ENCODE measurements at places on chromosomes 12 and 14.

DNA sequence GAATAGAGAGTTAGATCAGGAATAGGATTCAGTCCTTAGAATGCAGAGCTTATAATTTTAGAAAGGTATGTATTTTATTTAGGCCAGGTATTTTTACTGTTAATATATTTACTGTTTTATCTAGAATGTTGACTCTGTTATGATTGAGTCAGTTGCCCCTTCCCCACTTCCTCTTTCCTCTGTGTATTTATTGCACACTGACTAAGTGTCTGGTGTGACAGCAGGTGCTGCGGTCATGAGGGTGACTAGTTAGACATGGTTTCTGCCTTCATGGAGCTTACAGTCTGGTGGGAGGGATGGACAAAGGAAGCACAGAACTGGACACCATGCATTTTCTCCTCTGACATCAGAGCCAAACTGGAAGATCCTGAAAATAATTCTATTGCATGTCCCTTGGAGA is 159.8 kb downstream of the CACNA1C start:
- no peak for DNase-seq

DNA sequence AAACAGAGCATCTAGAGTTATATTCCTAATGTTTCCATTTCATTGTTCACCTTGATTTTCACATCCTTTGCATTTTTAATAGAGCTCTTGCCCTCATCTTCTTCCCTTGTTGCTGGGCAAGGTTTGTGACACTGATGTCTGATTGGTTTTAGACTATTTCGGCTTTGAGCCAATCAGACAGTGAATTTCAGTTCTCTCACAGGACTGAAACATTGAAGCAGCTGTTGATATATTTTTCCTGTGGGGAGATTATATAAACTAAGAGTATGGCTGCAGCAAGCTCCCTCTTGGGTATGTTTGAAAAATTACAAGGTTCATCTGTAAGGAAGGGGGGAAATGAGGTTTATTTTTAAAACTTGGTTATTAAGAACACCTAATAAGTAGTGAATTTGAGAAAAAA is 51.2 kb downstream of the ATF7IP start:
- DNase-seq: peak; percentile 39

DNA sequence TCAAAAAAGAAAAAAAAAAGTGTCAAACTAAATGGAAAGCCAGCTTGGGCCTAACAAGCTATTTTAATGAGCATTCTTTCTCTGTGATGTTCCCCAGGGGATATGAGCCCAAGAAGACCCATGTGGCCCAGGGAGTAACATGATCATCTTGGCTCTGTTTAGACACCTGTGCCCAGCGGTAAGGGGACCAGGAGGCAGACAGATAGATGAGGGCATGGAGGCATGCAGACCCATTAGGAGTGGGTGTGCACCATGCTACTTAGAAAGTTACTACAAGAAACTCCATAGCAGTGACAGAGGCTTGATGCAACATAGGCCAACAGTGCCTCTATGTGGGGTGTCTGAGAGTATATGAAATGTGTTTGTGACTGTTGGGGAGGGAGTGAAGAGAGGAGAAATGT is 3.1 kb upstream of the CREBL2 start:
- peak; percentile 15 for DNase-seq

GRCh38 chr12:82835217-82835616 is 148.5 kb downstream of the TMTC2 start:
- no peak for DNase-seq

- no peak for DNase-seq
Observed at GRCh38 chr12:112557951-112558630, 139.3 kb downstream of the PTPN11 start.

- DNase-seq: no peak
Observed at GRCh38 chr14:50212726-50213125, 18.7 kb downstream of the SOS2 start.

DNA sequence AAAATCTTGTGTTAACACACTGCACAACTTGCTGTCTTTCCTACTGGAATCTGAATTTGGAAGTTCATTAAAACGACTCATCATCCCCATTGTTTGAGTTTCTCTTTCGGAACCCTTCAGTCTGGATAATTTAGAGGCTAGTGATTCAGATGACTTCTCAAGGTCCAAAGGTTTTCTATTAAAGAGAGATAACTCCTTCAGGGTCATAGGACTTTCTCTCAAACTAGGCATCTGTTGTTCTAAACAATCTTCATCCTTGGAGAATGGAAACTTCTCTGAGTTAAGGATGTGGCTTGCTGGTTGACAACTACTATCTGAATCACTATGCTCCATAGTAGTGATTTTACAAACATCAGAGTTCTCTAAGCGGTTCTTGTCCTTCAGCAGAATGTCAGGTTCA is 4.4 kb downstream of the MLH3 start:
- no peak for DNase-seq

DNA sequence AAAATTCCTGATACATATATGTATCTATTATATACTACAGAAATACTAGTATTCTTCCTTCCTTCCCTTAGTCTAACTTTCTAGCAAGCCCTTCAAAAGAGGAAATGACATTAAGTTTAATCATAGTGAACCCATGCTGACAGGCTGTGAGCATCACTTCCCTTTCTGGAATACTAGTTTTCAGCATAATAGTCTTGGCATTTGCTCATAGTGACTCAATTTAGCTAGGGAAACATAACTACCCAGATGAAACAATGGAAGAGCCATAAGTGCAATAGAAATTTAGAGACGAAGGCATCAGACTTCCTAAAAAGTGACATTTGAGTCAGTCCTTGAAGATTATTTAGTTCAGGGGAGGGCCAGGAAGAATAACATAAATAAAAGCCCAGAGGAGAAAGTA is 184.5 kb upstream of the CRY1 start:
- DNase-seq: peak; percentile 32

DNA sequence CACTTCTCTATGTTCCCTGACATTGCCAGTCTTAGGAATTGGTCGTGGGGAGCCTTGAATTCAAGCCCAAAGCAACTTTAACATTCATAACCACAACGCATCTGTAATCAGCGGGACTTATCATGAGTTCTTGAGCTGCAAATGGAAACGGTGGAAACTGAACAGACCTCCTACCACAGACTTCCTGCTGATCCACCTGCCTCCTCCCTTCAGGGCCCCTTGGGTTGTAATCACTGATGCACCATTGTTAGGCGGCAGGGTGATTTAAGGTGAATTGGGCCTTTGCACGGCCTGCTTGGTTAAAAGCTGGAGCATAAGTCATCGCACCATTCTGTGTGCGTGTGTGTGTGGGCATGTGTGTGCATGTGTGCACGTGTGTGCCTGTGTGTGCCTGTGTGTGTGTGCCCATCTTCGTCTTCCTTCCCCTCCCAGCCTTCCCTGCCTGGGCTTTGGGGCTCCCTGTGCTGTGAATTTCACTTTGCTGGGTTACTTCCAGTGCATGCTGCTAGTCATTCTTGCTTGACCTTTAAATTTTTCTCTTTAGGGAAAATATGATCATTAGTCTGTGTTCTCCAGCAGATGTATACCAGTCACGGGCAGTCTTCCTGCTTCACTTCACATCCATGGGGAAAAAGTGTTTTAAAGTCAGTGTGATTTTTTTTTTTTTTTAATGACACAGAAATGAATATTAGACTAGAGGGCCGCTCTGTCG is 29.1 kb downstream of the CHST11 start:
- no peak for DNase-seq

GRCh38 chr14:52741865-52742264 is 11.9 kb downstream of the STYX start:
- no peak for DNase-seq

GRCh38 chr12:2722806-2723205 is 72.0 kb upstream of the FKBP4 start:
- no peak for DNase-seq

- DNase-seq: peak; percentile 58
Observed at GRCh38 chr14:94548999-94549985, 11.9 kb upstream of the SERPINA4 start.

DNA sequence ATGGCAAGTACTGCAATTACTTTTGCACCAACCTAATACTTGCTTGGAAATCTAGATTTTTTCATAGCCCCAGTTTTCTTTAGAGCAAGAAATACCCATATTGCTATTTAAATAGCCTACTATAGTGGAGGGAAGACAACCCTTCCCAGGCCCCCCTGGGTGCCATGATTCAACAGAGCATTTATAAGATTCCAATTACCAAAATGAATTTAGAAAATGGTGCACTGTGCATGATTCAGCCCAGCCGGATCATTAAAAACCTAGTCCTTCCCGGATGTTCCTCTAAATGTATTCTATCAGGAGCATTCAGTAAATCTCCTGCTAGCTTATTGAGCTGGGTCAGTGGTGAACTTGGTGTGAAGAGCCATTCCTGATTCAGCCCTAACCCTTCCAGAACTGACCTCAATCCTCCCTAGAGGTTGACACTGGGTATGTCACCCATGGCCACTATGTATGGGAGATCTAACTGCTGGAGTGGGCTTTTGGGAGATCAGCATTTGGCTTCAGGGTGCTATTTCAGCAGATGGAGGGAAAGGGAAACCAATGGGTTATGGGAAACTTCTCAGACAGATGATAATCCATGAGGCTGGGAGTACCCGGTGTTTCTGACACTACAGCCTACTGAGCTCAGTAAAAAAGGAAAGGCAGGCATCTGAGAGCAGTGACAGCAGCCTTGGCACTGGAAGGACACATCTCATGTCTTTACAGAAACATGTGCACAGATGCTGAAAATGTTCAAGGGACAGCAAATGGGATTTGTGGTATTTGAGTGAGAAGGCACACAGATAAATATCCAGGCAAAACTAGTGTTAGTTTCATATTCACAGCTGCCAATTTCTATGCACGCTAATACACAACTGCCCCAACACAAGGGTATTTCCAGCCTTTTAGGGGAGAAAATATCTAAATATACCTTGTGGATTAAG is 258.9 kb downstream of the DPF3 start:
- DNase-seq: no peak

GRCh38 chr14:38973083-38973700 is 129.8 kb downstream of the SEC23A start:
- no peak for DNase-seq

GRCh38 chr12:110543252-110543959 is 39.7 kb downstream of the PPTC7 start:
- peak; percentile 72 for DNase-seq

- DNase-seq: no peak
Observed at GRCh38 chr14:33039311-33039710, 100.6 kb downstream of the NPAS3 start.
